ENCODE measurements at places on chromosomes 12 and 14.

- DNase-seq: no peak
Observed at GRCh38 chr12:106170285-106170684, 31.5 kb upstream of the NUAK1 start.

DNA sequence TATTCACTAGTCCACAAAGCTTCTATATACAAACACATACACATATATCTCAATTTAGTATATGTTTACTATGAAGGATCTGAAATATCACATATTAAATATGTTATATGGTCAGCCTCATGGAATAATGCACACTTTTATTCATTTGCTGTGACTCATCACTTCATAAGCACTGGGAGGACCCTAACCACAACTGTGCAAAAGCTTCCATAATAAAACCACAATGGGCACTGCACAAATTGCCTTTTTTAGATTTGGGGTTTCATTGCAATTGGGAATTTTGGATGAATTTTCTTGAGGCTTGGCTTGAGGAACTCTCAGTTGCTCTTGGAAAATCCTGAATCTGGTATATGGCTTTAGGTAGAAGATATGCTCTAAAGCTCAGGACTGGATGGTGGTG lies 399.4 kb downstream of the C12orf75 start:
- DNase-seq: no peak

DNA sequence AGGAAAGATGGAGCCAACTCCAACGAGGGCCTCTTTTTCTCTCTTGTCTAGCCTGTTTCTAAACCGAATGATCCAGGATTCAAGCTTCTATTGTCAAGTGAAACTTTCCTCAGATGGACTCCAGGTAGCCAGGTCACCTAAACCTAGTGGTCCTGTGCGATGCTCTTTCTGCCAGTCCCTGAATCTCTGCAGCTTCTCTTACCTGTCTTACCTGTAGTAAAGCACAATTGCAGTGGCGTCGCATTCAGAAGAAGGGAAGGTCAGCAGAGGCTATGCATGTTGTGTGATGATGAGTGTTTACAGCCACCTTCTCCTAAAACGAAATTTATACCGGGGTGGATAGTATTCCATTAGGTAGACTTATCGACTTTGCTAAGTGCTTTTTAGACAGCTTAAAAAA lies 47.4 kb upstream of the TRAF3 start:
- no peak for DNase-seq

DNA sequence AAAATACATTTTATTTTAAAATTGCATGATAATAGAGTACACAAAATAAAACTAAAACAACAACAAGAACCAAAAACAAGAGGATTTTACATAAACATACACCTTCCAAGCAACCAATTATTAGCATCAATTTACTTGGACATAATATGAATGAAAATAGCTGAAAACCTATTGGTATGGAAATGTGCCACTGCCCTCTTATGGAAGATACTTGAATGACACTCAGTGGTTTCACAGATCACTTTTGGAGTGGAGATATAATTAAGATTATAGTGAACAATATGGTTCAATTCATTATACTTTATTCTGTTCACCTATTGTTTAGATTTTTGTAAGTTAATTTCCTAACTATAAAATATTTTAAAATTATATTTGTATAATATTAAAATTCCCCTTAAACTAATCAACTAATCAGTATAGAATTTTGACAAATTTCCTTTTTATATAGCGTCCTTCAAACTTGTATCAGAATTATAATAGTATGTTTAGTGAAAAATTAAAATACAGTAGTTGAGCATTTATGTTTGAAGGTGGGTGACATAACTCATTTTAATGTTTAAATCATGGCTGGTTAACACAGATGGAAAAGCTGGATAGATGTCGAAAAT lies 70.1 kb downstream of the SLC6A15 start:
- DNase-seq: no peak

GRCh38 chr14:21668377-21668776 lies 5.2 kb downstream of the OR4E1 start:
- DNase-seq: no peak

GRCh38 chr12:28558250-28558649 lies 368.0 kb downstream of the CCDC91 start:
- DNase-seq: no peak

- DNase-seq: no peak
Observed at GRCh38 chr14:90508536-90509254, 111.9 kb downstream of the CALM1 start.

GRCh38 chr14:72801381-72801812 lies 92.5 kb downstream of the DPF3 start:
- DNase-seq: no peak

DNA sequence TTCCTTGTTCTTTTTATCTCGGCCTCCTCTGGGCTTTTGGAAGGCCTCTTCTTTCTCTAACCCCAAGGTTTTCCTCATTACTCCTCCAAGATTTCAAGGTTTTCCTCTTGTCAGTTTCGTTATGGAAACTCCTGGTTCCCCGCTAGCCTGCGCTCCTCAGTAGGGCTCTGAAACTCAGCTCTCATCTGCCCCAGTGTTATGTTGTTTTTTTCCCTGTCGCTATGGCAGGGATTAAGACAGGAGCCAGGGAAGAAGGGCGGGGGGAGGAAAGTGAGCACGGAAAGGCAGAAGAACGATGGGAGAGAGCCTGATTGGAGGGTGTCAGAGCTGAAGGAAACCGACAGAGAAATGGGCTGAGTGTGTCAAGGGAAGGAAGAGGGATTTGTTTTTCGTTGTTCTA lies 26.5 kb upstream of the JDP2 start:
- no peak for DNase-seq

- DNase-seq: no peak
Observed at GRCh38 chr12:83664650-83665049, 977.9 kb downstream of the TMTC2 start.

- no peak for DNase-seq
Observed at GRCh38 chr14:26204728-26205479, 392.9 kb downstream of the NOVA1 start.

GRCh38 chr14:22289570-22289969 lies 299.5 kb downstream of the DAD1 start:
- no peak for DNase-seq

GRCh38 chr14:32171469-32171868 lies 30.4 kb upstream of the RNU6-7 start:
- DNase-seq: no peak

GRCh38 chr14:32019276-32019675 lies 57.8 kb upstream of the ARHGAP5 start:
- no peak for DNase-seq

DNA sequence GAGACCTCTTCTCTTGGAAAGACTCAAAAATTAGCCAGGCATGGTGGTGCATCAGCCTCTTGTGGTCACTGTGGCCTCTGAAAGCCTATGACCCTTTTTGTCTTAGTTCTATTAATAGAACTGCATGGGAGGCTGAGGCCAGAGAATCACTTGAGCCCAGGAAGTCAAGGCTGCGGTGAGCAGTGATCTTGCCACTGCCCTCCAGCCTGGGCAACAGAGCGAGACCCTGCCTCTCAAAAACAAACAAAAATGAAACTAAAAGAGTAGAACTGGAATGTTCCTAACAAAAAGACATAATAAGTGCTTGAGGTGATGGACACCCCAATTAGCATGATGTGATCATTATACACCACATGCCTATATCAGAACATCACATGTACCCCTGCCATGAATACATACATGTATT lies 197.0 kb upstream of the EEA1 start:
- DNase-seq: no peak

DNA sequence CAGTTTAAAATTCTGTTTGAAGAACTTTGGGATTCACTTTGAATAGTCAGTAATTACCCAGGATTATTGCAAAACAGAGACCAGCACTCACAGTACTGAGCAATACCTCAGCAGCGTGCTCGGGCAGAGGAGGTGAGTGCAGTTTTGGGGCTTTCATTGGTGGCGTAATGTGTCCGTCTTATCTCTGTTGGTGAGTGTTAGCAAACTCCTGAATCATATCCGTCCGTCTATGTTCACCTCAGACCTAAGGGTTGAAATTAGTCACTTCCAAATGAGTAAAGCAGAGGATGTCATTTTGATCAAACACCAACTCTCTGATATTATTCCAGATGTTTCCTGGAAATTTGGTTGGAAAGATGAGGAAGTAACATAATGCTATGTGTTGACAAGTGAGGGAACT lies 82.8 kb downstream of the BORCS5 start:
- DNase-seq: peak; percentile 82

DNA sequence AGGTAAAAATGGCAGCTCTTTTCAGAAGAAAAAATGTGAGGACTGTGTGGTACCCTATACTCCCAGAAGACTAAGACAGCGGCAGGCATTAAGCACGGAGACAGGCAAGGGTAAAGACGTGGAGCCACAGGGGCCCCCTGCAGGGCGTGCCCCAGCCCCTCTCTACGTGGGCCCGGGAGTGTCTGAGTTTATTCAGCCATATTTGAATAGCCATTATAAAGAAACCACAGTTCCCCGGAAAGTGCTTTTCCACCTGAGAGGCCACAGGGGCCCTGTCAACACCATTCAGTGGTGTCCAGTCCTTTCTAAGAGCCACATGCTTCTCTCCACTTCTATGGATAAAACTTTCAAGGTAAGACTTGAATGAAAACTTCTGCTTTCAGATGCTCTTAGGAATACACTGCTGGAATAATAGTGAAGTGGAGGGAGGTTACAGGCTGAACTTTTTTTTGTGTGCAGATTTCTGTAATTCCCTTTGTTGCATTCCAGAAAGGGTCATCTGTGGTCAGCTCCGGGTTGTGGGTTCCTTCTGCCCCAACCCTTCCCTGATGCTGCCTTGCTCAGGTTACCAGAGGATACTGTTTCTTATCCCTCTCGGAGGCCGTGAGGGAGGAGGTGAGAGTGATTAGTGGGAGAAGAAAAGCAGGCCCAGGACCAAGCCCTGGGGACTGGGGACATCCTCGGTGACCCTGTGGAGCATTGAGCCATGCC lies 58.4 kb downstream of the SLC25A47 start:
- DNase-seq: no peak

- DNase-seq: no peak
Observed at GRCh38 chr12:64082866-64083268, 139.2 kb downstream of the KICS2 start.

DNA sequence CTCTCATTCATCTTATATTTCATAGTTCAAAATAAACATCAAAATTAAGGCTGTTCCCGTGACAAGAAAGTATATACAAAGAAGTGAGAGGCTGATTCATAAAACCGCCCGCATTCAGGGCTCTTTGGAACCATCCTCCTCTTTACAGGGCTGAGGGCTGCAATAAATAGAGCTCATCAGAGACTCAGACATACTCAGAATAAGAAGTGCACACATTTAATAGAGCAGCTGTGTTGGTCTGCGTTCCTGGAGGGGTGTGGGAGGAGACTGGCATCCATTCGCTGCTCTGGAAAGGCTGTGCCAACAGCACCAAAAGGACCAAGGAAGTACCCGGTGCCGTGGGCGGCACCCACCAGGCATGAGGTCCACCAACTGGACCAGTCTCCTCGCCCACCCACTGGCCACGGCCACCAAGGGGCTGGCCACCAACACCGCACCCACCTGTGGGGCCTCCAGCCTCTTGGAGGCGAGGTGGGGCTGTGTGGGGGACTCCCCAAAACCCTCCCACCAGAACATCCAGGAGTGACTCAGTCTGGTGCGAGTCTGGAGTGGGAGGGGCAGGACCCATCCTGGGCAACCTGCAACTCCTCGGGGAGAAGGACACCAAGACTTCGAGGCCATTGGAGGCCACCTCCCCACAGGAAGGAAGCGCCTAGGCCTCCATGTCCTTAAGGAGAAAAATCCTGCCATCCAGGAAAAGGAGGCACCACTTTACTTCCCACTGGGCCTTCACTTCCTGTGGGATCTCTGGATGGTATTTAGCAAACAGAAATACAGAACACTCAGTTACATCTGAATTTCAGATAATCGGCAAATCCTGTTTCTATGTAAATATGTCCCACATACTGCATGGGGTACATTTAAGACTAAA lies 32.7 kb downstream of the VCPKMT start:
- DNase-seq: peak; percentile 81
